Articular chondrocyte of knee joint (primary cell): ENCODE measurements at places on chromosomes 4 and X. TPM values are rescaled to one million over a fixed set of nuclear protein-coding genes. Genes with fewer than 3 reads are reported as not detected.

Gene CTSO
- total RNA-seq: 28.4 and 31.1 TPM in 2 replicates

Gene RPA4
- 0.54 and 1.0 TPM in 2 replicates for total RNA-seq

Gene GAGE12H
- total RNA-seq: not detected in 2 replicates

Gene NEUROG2
- under 0.01 TPM in 1 of 2 replicates, not detected in the other for total RNA-seq

Gene SMIM10
- total RNA-seq: 4.2 and 5.5 TPM in 2 replicates

Gene CSAG2
- not detected in 2 replicates for total RNA-seq

Gene SPANXC
- total RNA-seq: not detected in 2 replicates

Gene COL4A6
- not detected in 2 replicates for total RNA-seq

Gene SLIT2
- 0.13 and 1.1 TPM in 2 replicates for total RNA-seq

Gene INPP4B
- total RNA-seq: 5.4 and 6.0 TPM in 2 replicates

Gene PFKFB1
- 0.13 TPM in 1 of 2 replicates, not detected in the other for total RNA-seq

Gene HEPH
- 0.13 and 0.54 TPM in 2 replicates for total RNA-seq

Gene TMSB15A
- total RNA-seq: 1.0 and 3.6 TPM in 2 replicates

Gene GABRG1
- not detected in 2 replicates for total RNA-seq

Gene GPC3
- total RNA-seq: not detected in 2 replicates
